ENCODE measurements at places on chromosomes 3 and 15. TPM values are rescaled to one million over a fixed set of nuclear protein-coding genes. Genes with fewer than 3 reads are reported as not detected.

DNA sequence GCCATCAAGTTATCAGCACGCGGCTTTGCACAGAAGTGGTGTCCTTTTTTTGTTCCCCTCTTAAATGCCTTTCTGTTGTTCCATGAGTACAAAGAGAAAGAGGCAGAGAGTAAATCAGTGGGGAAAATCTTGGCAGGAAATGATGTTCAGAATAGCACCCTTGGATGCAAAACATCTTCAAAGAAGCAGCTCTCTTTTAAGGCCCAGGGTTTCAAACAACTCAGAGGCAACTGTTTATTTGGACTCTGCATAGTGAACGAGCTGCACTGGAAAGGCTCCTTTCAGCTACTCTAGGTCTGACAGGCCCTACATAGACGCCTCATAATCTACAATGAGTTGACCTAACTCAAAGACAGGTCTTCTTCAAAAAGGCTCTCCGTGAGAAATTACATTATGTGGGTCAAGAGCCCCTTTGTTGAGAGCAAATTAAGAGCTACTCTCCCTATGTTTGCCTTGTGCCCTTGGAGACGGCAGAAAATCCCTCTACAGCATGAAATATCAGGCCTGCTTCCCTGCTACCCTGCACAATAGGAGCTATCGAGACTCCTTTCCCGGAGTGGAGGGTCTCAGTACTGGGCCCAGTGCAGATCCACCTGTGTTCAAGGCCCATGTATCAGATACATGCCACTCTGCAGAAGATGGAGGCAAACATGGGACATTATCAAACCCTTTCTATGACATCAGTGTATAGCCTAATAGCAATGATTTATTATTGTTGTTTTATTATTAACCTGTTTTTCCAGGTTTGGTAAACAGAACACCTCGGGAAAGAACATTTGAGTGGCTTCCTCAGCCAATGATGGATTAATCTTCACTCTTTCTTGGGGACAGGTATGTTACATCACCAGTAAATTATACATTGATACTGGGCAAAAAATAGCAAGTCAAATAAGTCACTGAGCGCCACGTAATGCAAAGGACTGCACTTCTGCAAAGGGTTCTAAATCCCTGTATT is 53.1 kb downstream of the HEG1 start:
- no peaks in the 10 kb centered on the region for H3K36me3 ChIP-seq
- H3K4me1 ChIP-seq = peaks cover 7% of the 10 kb centered on the region
- H3K4me3 ChIP-seq = no peak overlapping the region

DNA sequence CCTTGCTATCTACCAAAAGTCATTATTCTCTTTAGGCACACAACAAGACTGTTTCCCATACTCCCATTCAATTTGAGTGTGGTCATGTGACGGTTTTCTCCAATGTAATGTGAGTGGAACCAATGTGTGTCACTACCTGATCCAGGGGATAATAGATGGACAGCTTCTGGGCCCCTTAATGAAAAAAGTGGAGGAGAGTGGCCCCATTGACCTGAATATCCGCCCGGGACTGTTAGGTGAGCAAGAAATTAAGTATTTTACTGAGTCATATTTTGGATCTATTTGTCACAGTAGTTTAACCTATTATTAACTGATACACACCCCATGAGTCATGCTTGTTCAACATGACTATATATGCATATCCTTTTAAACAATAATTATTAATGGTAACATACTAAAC is 15.1 kb upstream of the ARID3B start:
- peaks cover 12% of the 10 kb centered on the region for H3K4me1 ChIP-seq
- no peak overlapping the region for H3K27ac ChIP-seq
- no peaks in the 10 kb centered on the region for H3K36me3 ChIP-seq

- no peak for DNase-seq
- H3K4me1 ChIP-seq = no peaks in the 10 kb centered on the region
- H3K4me3 ChIP-seq = no peak overlapping the region
- peaks cover 5% of the 10 kb centered on the region for H3K36me3 ChIP-seq
- H3K27ac ChIP-seq = no peak overlapping the region
Measured at GRCh38 chr3:64932666-64933342, 245.0 kb upstream of the ADAMTS9 start.

- H3K27ac ChIP-seq = no peak overlapping the region
- peaks cover 42% of the 10 kb centered on the region for H3K4me1 ChIP-seq
- no peak for DNase-seq
- H3K4me3 ChIP-seq = no peak overlapping the region
- no peaks in the 10 kb centered on the region for H3K36me3 ChIP-seq
- H3K27me3 ChIP-seq = no peaks in the 10 kb centered on the region
Measured at GRCh38 chr15:37080261-37080921, 20.0 kb downstream of the MEIS2 start.

GRCh38 chr15:29968099-29968894 is 114.5 kb upstream of the GOLGA8J start:
- peak overlapping the region; percentile 68 for H3K4me3 ChIP-seq
- peak overlapping the region; percentile 34 for H3K27ac ChIP-seq
- DNase-seq = peak; percentile 61
- peaks cover 5% of the 10 kb centered on the region for H3K36me3 ChIP-seq
- H3K27me3 ChIP-seq = peaks cover 10% of the 10 kb centered on the region

- H3K27ac ChIP-seq = no peak overlapping the region
- H3K27me3 ChIP-seq = peaks cover 2% of the 10 kb centered on the region
- H3K36me3 ChIP-seq = no peaks in the 10 kb centered on the region
- no peak for DNase-seq
Measured at GRCh38 chr15:57302640-57303257, 73.6 kb upstream of the CGNL1 start.

DNA sequence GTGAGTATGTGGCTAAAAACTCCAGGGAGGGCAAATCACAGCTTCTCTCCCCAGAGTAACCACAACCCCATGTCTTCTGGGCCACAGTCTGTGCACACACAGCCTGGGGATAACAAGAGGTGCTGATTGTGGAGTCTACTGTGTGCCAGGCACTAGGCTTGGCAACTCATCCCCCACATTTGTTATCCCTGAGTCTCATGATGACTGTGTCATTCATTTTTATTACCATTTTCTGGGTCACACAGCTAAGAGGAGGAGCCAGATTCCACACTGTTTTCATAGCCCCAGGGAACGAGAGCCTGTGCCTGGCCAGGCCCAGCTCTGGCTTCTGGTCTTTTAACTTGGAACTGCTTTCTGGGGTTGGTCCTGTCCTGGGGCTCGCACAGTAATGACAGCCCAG is 34.5 kb downstream of the ESYT3 start:
- no peak for DNase-seq
- H3K36me3 ChIP-seq = no peaks in the 10 kb centered on the region
- H3K4me1 ChIP-seq = no peaks in the 10 kb centered on the region
- H3K27ac ChIP-seq = no peak overlapping the region
- H3K27me3 ChIP-seq = peaks cover 5% of the 10 kb centered on the region
- H3K4me3 ChIP-seq = no peak overlapping the region

GRCh38 chr15:66619152-66619903 is 53.5 kb upstream of the LCTL start:
- no peaks in the 10 kb centered on the region for H3K4me1 ChIP-seq
- no peaks in the 10 kb centered on the region for H3K36me3 ChIP-seq

GRCh38 chr3:189001559-189001958 is 170.2 kb upstream of the TPRG1 start:
- DNase-seq = no peak
- no peaks in the 10 kb centered on the region for H3K27me3 ChIP-seq
- no peak overlapping the region for H3K4me3 ChIP-seq
- no peaks in the 10 kb centered on the region for H3K36me3 ChIP-seq
- no peaks in the 10 kb centered on the region for H3K4me1 ChIP-seq

GRCh38 chr3:79414806-79415205 is 353.0 kb downstream of the ROBO1 start:
- no peaks in the 10 kb centered on the region for H3K36me3 ChIP-seq
- DNase-seq = no peak
- H3K27ac ChIP-seq = no peak overlapping the region
- H3K4me3 ChIP-seq = no peak overlapping the region

- H3K27ac ChIP-seq = no peak overlapping the region
- peaks cover 28% of the 10 kb centered on the region for H3K4me1 ChIP-seq
- no peaks in the 10 kb centered on the region for H3K36me3 ChIP-seq
- no peak for DNase-seq
Measured at GRCh38 chr3:105806359-105806758, 62.5 kb downstream of the CBLB start.

DNA sequence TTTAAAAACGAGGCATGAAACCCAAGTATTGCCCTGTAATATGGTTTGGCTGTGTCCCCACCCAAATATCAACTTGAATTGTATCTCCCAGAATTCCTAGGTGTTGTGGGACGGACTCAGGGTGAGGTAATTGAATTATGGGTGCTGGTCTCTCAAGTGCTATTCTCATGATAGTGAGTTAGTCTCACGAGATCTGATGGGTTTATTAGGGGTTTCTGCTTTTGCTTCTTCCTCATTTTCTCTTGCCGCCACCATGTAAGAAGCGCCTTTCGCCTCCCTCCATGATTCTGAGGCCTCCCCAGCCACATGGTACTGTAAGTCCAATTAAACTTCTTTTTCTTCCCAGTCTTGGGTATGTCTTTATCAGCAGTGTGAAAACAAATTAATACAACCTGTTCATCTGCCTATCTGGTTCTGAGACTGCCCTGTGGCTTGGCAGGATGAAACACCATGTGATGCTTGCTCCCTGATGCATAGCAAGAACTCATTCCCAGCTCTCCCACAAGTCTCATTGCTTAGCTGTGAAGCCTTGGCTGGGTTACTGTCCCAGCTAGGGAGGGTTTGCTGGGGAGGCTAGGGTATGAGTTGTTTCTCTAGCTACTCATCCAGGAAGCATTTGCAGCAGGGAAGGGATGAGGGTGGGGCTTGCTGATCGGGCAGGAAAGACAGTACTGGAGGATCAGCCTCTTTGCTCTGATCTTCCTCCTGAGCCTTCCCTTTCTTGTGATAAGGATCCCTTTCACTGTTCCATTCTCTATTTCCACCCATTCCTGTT is 3.7 kb upstream of the SQOR start:
- no peaks in the 10 kb centered on the region for H3K4me1 ChIP-seq
- no peak overlapping the region for H3K27ac ChIP-seq
- no peak overlapping the region for H3K4me3 ChIP-seq
- DNase-seq = no peak
- peaks cover 4% of the 10 kb centered on the region for H3K27me3 ChIP-seq

- no peak overlapping the region for H3K27ac ChIP-seq
- H3K36me3 ChIP-seq = no peaks in the 10 kb centered on the region
- H3K27me3 ChIP-seq = no peaks in the 10 kb centered on the region
- no peak for DNase-seq
- H3K4me1 ChIP-seq = no peaks in the 10 kb centered on the region
Measured at GRCh38 chr15:68374168-68374745, 57.7 kb downstream of the ITGA11 start.

GRCh38 chr15:29143909-29144635 is 125.5 kb downstream of the NSMCE3 start:
- DNase-seq = no peak
- H3K27ac ChIP-seq = no peak overlapping the region
- H3K4me1 ChIP-seq = peaks cover 10% of the 10 kb centered on the region
- no peak overlapping the region for H3K4me3 ChIP-seq
- no peaks in the 10 kb centered on the region for H3K36me3 ChIP-seq

- H3K4me3 ChIP-seq = no peak overlapping the region
- H3K36me3 ChIP-seq = peaks cover 15% of the 10 kb centered on the region
- H3K4me1 ChIP-seq = peaks cover 27% of the 10 kb centered on the region
- H3K27ac ChIP-seq = no peak overlapping the region
- peaks cover 5% of the 10 kb centered on the region for H3K27me3 ChIP-seq
Measured at GRCh38 chr15:99126131-99126588, 21.3 kb downstream of the SYNM start.

- H3K27me3 ChIP-seq = peaks cover 2% of the 10 kb centered on the region
- H3K27ac ChIP-seq = no peak overlapping the region
- peaks cover 6% of the 10 kb centered on the region for H3K4me1 ChIP-seq
- no peak overlapping the region for H3K4me3 ChIP-seq
- DNase-seq = no peak
Measured at GRCh38 chr15:56524915-56525314, 60.0 kb upstream of the MNS1 start.

DNA sequence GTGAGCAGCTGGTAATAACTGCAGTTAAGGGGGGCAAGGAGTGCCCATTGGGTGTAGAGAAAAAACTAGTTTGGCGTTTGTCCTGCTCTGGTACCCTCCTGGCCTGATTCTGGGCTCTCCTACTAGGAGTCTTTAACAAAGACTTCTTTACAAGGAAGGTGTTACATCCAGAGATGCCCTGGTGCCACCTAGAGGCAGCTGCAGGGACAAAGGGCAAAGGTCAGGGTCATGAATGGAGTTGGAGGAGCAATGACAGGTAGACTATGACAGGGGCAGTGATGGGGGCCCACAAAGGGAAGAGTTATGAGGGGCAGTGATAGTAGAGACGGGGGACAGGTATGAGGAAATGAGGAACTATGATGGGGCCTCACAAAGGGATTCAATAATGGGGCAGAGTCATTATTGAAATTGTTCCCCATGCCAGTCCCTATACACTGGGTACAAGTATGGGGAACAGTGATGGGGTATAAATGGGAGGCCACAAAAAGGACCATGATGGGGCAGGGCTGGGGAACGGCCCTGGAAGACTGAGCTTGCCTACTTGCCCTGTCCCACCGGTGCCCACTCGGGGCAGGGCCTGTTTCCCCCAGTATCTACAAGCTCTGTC is 7.9 kb downstream of the CCDC71 start:
- H3K36me3 ChIP-seq = no peaks in the 10 kb centered on the region
- no peak overlapping the region for H3K27ac ChIP-seq
- H3K4me1 ChIP-seq = peaks cover 6% of the 10 kb centered on the region

DNA sequence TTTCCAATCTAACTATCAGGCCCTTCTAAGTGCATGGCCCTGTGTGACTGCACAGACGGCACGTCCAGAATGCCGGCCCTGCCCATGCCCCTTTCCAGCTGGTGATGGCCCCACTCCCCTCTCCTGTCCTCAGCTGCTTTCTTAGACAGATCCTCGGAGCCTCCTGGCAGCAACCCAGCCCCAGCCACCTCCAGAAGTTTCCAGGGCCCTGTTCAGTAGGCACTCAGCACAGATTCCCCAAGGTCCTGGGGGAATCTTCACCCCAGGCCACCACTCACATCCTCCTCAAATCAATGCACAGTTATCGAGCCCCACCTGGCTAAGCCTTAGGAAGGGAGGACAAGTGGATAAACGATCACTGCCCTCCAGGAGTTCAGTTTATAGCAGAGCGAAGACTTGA is 1.4 kb upstream of the CRABP1 start:
- H3K27ac ChIP-seq = no peak overlapping the region
- peaks cover 7% of the 10 kb centered on the region for H3K36me3 ChIP-seq
- peak overlapping the region; percentile 71 for H3K4me3 ChIP-seq
- no peak for DNase-seq
- peaks cover 15% of the 10 kb centered on the region for H3K4me1 ChIP-seq
- H3K27me3 ChIP-seq = peaks cover 11% of the 10 kb centered on the region

The LRRN1 gene
- total RNA-seq = 127 TPM

The ALPK3 gene
- total RNA-seq = 6.8 TPM

The CCR8 gene
- not detected for total RNA-seq

The ALDH1A2 gene
- total RNA-seq = not detected

The ARGFX gene
- total RNA-seq = not detected

The BNC1 gene
- total RNA-seq = 1.1 TPM

The SPTSSB gene
- 1.9 TPM for total RNA-seq

The KPNA1 gene
- 86.1 TPM for total RNA-seq

The C3orf70 gene
- total RNA-seq = 44.5 TPM

The SMAD6 gene
- total RNA-seq = 0.83 TPM

The VIPR1 gene
- total RNA-seq = not detected

The MST1R gene
- 8.6 TPM for total RNA-seq

The TMEM212 gene
- not detected for total RNA-seq

The CERS3 gene
- total RNA-seq = not detected

The TF gene
- 2.3 TPM for total RNA-seq

The SLC28A1 gene
- total RNA-seq = 0.25 TPM

The CKMT1A gene
- total RNA-seq = 15.7 TPM

The GP5 gene
- total RNA-seq = 0.15 TPM

The RPN1 gene
- 121 TPM for total RNA-seq

The CASR gene
- total RNA-seq = not detected

The ROBO2 gene
- 330 TPM for total RNA-seq

The ITIH3 gene
- not detected for total RNA-seq

All from glutamatergic neuron (in vitro differentiated cells).